ENCODE measurements at places on chromosomes 12 and 14. TPM values are rescaled to one million over a fixed set of nuclear protein-coding genes. Genes with fewer than 3 reads are reported as not detected.

SLC6A13 gene
- not detected for total RNA-seq

CCDC196 gene
- total RNA-seq, result not detected

BEGAIN gene
- total RNA-seq, result 1.2 TPM

OAS1 gene
- 4.4 TPM for total RNA-seq

SIX1 gene
- 3.3 TPM for total RNA-seq

PTPRO gene
- 0.20 TPM for total RNA-seq

GPRC5A gene
- total RNA-seq, result 4.0 TPM

PPP1R36 gene
- not detected for total RNA-seq

GPRC5D gene
- total RNA-seq, result not detected

SOX5 gene
- total RNA-seq, result 6.8 TPM

ATP5MC2 gene
- total RNA-seq, result 118 TPM

GALNT4 gene
- 11.7 TPM for total RNA-seq

SVOP gene
- not detected for total RNA-seq

MANSC1 gene
- total RNA-seq, result 3.3 TPM

HIF1A gene
- 417 TPM for total RNA-seq

CCDC175 gene
- total RNA-seq, result not detected

All from subcutaneous preadipocyte (primary cell).